A549 treated with dexamethasone at 1 μM for 4 hours (cell line): ENCODE measurements at places on chromosomes 5 and 9. TPM values are rescaled to one million over a fixed set of nuclear protein-coding genes. Genes with fewer than 3 reads are reported as not detected.

PCDHGB4 gene
- 0.50 to 1.2 TPM (median 0.97 TPM) in 5 replicates for total RNA-seq

FREM1 gene
- total RNA-seq = not detected in 5 replicates

ANKRD31 gene
- 0.03 to 0.06 TPM (median 0.05 TPM) in 4 of 5 replicates, not detected in the other for total RNA-seq

CNTNAP3 gene
- 6.5 to 12.3 TPM (median 10.1 TPM) in 5 replicates for total RNA-seq

NAIP gene
- 0.12 to 0.61 TPM (median 0.56 TPM) in 5 replicates for total RNA-seq
